C1 segment of cervical spinal cord (tissue), 14 donors: ENCODE measurements at places on chromosomes 16 and 17.
A peak's percentile ranks its signal among the peaks of the same experiment; 100 is the strongest.

DNA sequence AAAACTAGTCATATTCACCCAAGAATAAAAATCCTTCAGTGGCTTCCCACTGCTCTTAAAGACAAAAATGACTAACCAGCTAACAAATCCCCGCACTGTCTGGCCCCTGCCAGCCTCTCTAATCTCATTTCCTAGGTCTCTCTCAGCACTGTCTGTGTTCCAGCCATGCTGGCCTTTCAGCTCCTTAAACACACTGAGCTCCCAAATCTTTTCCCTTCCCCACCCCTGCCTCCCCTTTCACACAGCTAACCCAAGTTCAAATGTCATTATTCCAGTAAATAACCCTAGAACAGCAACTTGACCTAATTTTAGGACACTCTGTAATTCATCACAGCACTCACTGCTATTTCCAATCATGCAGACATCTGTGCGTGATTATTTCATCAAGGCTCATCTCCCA is 7.8 kb downstream of the SHCBP1 start:
- no peak for DNase-seq

DNA sequence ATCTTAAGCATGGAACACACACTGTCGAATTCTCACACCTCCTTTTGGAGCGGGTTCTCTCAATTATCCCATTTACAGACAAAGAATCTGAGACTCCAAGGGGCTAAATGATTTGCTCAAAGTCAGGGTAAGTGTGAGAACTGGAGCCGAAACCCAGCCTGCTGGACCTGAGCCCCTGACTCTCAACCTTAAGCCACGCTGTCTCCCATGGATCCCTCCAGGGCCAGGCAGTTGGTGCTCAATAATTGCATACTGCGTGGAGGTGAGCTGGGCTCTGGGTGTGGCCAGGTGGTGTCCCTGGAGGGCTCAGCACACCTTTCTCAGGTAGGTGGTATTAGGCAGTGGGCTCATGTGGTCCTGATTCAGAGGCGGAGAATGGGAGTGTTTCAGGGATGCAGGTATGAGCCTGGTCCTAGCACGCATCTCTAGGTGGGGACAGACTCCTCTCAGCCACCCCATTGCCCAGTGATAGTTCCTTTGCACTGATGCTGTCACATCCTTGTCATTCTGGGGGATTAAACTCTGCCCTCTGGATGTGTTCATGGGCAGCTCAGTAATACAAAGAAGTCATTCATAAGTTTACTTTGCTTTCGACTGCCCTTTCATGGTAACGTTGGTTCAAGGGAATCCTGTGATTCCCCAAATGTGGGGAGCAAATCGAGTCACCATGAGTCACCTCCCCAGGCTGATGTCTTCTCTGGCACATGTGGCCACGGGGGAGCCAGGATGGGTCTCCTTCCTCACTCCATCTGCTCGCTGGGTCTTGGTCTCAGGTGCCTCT is 399.5 kb upstream of the TNRC6C start:
- DNase-seq: no peak

- peak; percentile 28 for DNase-seq
Measured at GRCh38 chr16:31081428-31082351, 7.1 kb downstream of the PRSS53 start.

GRCh38 chr16:25395528-25395927 is 137.9 kb upstream of the ZKSCAN2 start:
- DNase-seq: no peak

- DNase-seq: no peak
Measured at GRCh38 chr16:11136600-11136999, 119.4 kb downstream of the SOCS1 start.

DNA sequence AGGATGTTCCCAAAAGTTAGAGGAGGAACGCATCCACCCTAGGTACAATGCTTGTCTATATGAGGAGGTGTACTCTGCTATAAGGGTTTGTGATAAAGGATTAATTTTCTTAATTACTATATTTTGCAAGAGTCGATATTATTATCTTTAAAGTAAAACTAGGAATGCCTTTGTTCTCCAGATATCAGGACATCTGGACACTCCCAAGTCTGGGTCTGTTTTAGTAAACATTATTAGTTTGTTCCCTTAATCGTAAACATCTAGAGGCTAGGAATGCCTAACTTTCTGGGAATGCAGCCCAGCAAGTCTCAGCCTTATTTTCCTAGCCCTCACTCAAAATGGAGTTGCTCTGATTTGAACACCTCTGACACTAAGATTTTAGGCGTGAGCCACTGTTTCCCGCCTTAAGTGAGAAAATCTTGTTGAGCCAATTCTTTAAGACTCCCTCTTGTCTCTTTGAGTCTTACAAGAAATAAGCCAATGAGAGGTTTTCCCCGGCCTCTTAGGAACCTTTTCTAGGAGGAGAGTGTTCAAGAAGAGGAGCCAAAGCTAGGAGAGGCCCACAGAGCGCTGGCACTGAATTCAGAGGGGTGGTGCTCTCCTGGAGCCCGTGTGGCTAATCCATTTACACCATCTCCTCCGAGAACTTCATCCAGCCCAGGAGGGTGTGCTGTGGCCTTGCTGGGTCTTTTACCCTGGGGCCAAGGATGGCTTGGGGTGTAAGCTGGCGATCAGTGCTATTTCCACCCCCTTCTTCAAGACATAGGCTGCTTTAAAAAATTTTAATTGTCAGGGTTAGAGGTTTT is 40.9 kb downstream of the SMARCE1 start:
- DNase-seq: no peak
